ENCODE measurements at places on chromosomes 16 and 17.

DNA sequence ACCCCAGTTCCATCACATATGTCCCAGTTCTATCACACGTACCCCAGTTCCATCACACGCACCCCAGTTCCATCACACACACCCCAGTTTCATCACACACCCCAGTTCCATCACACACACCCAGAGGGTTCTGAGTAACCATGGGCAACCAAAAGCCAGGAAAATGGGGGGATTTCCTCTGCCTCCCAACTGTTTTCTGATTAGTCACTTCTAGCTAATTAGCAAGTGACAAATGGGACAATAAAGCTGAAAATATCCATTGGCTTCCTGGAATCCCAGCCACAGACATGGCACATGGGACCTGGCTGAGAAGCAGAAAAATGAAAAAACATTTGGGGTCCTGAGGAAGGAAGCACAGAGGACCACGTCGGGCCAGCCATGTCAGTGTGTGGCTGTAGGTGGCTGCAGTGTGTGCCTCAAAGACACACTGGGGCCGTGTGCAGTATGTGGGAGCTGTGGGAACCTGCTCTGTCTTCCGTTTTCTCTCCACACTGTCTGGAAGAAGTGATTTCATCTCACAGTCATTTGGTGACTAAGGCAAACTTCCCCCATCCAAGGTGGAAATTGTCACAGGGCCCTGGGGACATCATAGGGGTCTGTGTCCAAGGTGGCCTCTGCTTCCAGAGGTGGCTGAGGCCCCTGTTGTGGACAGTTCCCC lies 106.7 kb downstream of the CMIP start:
- DNase-seq, result no peak

DNA sequence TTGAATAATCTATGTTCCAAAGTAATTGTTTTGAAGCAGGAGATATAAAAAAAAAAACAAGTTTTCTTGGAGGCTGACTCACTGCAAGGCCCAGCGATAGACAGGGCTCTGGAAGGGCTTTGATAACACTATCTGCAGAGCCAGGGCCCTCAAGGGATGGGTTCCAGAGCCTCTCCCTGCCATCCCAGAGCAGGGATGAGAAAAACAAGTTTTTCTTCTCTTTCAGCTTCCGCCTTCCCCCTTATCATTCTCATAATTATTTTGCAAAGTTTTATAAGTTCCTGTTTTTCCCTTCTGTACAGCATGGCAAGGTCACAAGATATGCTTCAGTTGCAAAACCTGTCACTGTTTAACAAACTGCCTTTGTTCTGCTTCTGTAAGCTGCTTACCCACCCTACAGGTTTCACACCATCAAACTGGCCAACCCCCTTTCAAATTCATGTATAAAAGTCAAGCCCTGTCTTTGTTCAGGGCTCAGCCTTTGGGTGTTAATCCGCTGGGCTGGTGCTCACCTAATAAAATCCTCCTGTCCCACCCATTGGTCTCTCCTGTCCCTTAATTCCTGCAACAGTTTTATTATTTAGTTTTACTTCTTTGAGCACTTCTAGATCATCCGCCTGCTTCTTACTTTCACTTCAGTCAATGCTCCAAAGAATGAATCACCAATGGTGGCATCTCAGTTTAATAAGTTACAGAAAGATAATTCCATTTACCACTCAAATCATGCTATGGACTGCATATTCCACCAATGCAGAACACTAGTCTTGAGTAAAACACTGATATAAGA lies 5.6 kb upstream of the THUMPD1 start:
- DNase-seq, result no peak

- peak; percentile 16 for DNase-seq
These were observed 227.6 kb upstream of the ASIC2 start for GRCh38 chr17:33520426-33521330.

- DNase-seq, result no peak
These were observed 6.1 kb downstream of the SMIM5 start for GRCh38 chr17:75639327-75639726.

- DNase-seq, result no peak
These were observed 26.9 kb downstream of the IFT140 start for GRCh38 chr16:1584926-1585484.

GRCh38 chr17:74861662-74862107 lies 2.0 kb upstream of the GRIN2C start:
- no peak for DNase-seq

DNA sequence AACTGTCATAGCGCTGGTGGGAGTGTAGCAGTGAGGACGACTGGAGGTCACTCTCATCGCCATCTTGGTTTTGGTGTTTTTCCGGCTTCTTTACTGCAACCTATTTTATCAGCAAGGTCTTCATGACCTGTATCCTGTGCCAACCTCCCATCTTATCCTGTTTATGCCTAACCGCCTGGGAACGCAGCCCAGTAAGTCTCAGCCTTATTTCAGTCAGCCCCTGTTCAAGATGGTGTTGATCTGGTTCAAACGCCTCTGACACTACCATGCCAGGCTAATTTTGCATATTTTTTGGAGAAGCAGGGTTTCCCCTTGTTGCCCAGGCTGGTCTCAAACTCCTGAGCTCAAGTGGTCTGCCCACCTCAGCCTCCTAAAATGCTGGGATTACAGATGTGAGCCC lies 179.8 kb upstream of the HSBP1 start:
- DNase-seq, result no peak

DNA sequence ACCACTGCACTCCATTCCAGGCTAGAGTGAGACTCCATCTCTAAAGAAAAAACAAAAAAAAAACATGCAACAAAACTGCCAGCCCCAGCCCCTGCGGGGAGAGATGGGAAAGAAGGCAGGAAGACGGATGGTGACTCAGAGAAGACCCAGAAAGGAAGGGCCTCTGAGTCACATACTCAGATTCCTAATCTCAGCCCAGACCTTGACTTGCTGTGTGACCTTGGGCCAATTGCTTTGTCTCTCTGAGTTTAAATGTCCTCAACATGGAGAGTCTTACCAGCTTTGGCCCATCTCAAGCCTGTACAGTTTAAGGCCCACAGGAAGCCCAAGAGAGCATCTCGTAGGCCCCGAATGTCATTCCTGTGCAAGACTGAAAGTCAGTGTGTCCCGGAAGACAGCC lies 86.5 kb upstream of the LHX1 start:
- peak; percentile 5 for DNase-seq

DNA sequence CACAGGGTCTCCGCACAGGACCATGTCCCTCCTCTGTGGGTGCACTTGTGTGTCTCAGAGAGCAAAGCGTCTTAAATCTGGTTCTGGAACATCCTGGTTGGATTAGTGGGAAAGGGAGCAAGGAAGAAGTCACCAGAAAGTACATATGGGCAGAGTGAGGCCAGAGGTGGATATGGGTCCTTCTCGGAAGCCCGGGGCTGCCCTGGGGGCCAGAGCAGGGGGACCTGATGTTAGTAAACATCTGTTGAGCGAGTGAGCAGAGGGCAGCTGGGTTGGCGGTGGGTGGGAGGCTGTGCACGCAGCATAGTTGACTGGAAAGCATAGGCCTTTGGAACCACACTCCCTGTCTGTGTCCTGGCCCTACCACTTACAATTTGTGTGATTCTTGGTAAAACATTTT lies 22.7 kb downstream of the UNC13D start:
- DNase-seq, result no peak

- DNase-seq, result no peak
These were observed 4.9 kb upstream of the CDC27 start for GRCh38 chr17:47193931-47194511.

DNA sequence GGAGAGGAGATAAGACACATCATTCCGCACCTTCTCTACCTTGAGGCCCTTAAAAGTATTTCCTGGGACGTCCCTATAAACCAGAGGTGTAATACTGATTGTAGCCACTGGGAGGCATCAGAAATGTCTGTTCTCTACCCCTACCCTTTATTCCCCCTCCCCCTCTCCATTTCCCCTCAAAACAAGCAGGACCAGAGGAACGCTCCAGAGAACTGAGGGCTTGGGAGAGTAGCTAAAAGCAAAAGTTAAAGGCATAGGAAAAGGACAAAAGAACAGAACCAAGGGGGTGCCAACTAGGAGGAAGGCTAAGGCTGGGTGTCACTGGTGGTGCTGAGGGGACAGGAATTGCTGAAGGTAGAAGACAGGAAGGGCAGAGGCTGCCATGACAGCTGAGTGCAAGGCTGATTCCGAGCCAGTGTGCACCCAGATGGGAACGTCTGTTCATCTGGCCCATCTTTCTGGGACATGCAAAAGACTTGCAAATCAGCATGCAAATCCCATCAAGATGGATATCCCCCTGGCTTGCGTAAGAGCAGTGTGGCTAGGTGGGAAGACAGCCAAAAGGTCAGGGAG lies 6.7 kb downstream of the CAMTA2 start:
- DNase-seq, result no peak
